ENCODE measurements at places on chromosomes 2 and 18.

DNA sequence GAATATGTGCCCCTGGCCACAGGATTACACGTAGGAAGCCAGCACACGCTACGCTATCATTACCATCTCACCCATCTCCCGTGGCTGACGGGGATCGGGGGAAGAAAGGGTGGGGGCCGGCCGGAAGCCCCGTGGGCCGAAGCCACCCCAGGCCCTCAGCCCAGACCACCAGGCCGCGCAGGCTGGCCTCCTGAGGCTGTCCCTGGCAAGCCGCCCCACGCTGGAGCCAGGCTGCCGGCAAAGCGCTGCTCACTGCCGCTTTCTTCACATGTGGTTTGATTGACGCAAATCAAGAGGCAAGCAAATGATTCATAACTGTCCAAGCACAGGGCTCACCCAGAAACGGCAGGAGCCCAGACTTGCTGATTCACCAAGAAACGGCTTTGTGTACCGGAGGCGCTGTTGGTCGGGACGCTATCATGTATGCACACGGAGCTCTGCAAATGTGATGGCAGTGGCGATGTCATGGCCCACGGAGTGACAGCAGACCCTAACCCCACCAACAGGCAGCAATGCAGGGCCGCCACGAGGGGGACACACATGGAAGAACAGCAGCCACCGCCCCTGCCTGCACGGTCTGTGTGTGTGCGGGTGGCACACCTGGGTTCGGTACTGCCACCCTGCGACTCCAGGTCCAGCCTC, 125.7 kb downstream of the HDAC4 start:
- peak overlapping the region; percentile 12 for H3K4me3 ChIP-seq
- no peaks in the 10 kb centered on the region for H3K27me3 ChIP-seq
- no peaks in the 10 kb centered on the region for H3K36me3 ChIP-seq

DNA sequence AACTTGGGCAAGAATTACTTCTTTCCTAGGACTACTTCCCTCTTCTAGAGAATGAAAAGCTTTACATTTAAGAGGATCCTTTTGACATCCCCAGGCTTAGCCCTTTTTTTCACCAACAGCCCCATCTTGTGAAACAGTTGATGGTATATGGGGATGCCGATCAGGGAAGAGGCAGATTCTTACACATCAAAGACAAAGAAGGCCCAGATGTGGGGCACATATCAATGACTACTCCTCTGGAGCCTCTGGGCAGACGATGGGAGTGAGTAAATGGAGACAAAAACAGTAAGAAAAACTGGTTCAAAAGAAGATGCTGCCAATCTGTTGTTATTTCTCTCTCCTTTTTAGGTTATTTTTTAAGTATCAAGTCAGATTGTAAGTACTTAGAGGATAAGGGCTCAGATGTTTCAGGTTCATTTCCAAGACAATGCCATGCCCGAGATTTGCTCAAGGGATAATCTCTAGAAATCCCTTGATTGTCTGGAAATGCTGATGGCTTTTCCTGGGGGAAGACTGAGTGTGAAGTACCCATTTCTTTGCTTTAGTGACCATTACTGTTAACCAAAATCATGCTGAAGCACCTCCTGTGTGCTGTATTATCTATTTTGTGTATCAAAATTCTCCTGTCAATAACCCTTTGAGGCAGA, 117.5 kb downstream of the EPHA4 start:
- H3K4me1 ChIP-seq = no peaks in the 10 kb centered on the region
- no peak for DNase-seq
- no peak overlapping the region for H3K4me3 ChIP-seq
- no peaks in the 10 kb centered on the region for H3K27me3 ChIP-seq
- H3K36me3 ChIP-seq = no peaks in the 10 kb centered on the region

- no peak for DNase-seq
- no peaks in the 10 kb centered on the region for H3K36me3 ChIP-seq
- peak overlapping the region; percentile 7 for H3K27ac ChIP-seq
Measured at GRCh38 chr2:149489452-149489851, 98.1 kb downstream of the MMADHC start.

DNA sequence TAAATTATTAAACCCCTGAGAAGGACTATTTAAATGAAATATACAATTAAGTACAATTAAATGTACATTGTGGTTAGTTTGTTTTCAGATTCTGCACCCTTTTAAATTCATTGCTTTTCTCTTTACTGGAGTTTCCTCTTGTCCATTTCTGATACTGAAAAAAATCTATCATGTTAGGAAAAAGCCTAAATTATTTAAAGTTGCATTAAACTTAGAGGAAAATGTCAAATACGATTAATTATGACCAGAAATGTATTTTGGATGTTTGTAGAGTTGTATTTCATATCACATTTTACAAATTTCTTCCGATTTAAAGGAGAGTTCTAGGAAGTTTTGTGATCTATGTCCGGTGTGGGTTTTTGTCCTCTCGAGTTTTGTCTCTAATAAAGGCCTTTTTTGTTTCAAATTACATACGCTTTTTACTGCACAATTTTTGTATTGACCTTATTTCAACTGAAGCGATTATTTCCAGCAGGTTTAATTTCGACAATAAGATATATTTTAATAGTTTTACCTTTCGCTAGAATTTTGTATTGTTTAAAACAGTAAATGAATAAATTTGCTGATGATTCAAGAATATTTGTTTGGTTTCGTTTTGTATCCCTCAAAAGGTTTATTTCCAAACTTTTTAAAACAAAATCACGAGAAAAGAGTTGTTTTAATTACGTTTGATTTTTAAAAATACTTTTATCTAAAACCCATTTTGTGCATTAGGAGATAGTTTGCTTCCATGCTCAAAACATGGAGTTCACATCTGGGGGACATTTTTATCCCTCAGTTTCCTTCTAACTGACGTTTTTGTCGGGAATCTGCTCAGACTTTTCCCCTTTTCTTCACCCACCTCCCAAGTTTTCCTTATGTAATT, 3.3 kb upstream of the SATB2 start:
- peaks cover 86% of the 10 kb centered on the region for H3K27me3 ChIP-seq
- DNase-seq = no peak
- no peak overlapping the region for H3K4me3 ChIP-seq
- H3K4me1 ChIP-seq = peaks cover 52% of the 10 kb centered on the region

All from sigmoid colon (tissue), 7 donors.